T-helper 17 cell (primary cell): ENCODE measurements at places on chromosomes 6 and 20. TPM values are rescaled to one million over a fixed set of nuclear protein-coding genes. Genes with fewer than 3 reads are reported as not detected.

Gene HTR1E
- not detected for total RNA-seq

Gene ASF1A
- 14.4 TPM for total RNA-seq

Gene TOX2
- total RNA-seq, result 2.2 TPM

Gene WFDC10B
- total RNA-seq, result not detected
